T-helper 17 cell (primary cell): ENCODE measurements at places on chromosomes 12 and 14.

- DNase-seq, result no peak
Measured at GRCh38 chr14:75206190-75206589, 29.8 kb upstream of the TMED10 start.

- no peak for DNase-seq
Measured at GRCh38 chr14:101623685-101624444, 62.6 kb downstream of the DIO3 start.

- DNase-seq, result no peak
Measured at GRCh38 chr14:71198687-71199086, 291.4 kb downstream of the PCNX1 start.

DNA sequence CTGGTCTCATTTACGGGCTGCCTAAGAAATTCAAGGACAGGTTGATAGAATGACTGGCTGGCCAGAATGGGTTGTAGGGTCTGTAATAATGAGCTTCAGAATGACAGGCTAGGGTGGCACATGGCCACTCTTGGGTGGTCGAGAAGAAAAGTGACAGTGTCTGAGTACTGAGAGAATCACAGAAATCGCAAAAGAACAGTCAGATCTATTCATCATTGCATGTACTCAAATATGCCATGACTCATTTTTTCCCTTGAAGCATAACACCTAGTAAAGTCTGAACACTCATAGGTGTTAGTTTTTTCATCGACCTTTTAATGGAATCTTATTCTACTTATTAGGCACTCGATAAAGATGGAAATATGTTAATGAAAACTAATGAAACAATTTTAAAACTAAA is 37.8 kb upstream of the SEL1L start:
- DNase-seq, result no peak

DNA sequence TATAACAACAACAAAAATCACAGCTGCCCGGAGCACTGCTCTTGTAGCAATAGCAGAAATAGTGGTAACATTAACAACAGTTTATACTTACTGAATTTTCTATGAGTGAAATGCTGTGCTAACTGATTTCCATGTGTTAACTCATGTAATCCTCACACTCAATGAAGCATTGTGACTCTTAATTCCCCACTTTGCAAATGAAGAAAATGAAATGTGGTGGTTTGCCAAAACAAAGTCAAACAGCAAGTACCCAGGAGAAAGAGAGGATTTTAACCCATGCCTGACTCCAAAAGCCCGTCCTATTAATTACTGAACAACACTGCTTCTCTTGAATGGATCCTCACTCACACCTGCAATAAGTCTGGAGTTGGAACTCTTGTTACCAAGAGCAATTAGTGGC is 123.5 kb downstream of the MED13L start:
- no peak for DNase-seq

GRCh38 chr14:21268617-21269251 is 508 bp downstream of the HNRNPC start:
- no peak for DNase-seq

DNA sequence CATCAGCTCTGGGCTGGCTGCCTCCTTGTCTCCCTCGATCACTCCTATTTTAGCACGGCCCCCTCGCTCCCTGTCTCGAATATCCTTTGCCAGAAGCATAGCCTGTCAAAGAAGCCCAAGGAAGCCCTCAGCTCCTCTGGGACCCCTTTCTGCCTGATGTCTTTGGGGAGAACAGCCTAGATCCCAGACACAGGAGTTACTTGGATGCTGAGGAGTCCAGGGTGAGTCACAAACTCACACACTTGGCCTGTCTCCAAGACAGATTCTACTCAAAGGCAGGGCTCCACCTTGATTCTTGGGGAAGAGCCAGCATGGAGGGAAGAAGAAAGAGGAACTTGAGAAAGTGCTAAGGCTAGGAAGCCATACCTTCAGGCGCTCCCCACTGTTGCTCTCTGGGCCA is 8.1 kb downstream of the AVIL start:
- no peak for DNase-seq

DNA sequence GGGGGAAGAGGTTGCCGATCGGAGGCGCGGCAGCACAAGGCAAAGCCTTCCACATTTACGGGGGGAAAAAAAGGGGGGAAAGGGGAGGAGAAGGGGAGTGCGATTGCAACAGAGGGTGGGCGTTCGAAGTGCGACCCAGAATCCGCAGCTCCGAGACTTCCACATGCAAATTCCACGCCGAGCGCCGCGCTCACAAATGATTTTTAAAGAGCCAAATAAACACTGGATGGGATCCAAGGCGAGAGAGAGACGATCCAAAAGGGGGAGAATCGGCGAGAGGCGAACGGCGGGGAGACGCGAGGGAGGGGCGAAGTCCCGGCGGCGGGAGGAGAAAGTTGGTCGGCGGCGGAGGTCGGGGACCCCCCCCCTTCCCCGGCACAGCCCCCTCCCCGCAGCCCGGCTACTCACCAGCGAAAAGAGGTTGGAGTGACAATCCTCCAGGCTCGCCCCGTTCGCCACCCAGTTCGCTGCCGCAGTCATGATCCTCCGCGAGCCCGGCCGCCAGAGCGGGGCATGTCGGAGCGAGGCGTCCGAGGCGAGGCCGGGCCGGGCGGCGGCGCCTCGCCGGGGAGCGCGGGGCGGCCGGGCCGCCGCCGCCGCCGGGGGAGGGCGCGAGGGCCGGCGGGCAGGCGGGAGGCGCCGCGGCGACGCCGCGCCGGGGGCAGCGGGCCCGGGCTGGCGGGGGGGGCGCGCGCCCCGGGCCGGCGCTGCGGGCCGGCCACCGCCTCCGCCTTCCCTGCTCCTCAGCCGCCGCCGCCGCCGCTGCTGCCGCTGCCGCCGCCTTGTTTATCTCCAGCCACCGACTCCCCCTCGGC is 634 bp downstream of the MED13L start:
- DNase-seq, result peak; percentile 47

DNA sequence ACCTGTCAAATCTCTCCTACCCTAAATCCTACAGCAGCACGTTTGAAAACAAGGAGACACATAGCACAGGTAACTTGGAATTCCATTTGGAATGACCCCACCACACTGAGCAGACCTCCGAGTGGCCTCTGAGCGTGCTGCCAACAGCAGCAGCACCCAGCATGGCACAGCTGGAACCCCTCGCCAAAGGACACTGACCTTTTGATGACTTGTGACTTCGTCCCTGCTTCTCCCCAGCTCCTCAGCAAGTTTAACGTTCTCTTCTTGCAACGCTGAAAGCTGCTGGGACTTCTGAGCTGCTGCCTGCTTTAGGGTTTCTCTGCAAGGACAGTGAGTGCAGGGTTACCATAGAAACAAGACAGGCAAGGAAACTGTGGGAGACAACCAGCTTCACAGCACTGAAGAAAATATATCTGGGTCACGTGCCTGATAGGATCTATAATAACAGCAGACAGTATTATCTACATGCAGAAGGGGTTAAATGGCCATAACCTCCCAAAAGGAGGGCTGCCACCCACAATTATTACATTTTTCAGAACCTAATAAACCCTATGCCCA is 43.3 kb upstream of the VPS33A start:
- no peak for DNase-seq

DNA sequence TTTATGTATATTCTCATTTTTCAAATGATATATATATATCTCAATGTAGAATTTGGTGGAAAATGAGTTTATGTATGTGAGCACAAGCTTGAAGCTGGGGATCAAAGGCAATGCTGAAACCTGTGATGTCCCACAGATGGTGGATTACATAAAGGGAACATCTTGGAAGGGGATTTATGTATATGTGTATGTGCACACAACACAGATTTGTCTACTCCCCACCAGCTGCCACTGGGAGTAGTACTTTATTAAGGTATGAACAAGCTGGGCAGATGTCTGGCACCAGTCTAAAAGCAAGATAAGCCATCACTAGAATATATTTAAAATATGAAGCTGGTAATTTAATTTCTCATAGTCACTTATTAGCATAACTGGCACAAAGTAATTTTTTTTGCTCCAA is 895.6 kb downstream of the SLC6A15 start:
- DNase-seq, result no peak

GRCh38 chr12:118979763-118980406 is 1.5 kb upstream of the SRRM4 start:
- no peak for DNase-seq

DNA sequence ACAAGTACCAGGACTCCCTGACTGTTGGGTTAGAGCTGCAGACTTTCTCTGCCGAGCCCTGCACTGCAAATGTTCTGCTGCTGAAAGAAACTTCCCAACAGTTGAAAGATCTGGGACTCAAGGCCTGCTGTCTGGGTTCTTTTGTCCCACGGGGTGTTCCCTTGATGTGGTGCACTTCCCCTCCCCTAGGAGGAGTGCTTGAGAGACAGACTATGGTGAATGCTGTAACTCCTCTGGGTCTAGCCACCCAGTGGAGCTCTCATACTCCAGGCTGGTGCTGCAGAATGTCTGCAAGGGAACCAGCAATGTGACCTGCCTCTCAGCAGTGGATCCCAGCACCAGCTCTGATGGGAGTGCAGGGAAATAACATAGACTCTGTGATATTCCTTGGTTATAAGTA is 129.2 kb upstream of the SLCO1B1 start:
- DNase-seq, result no peak

- no peak for DNase-seq
Measured at GRCh38 chr12:20211981-20212421, 156.3 kb upstream of the PDE3A start.

DNA sequence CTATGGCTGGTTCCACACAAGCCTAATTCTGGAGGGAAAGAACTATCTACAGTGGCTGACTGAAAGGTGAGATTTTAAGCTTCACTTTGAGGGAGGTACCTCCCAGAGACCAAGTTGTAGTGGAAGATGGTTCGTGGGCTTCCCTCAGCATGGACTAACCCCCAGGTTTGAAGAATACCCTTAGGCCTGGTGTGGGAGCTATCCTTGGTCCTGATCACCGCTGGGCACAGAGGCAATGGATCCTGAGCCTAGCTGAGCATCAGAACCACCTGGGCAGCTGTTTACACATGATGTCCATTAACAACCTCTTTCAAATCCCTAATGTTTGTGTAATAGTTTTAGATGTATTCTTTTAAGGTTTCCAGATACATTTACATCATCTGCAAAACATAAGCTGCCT is 10.3 kb downstream of the DAO start:
- DNase-seq, result no peak

- no peak for DNase-seq
Measured at GRCh38 chr14:102292441-102292840, 12.5 kb downstream of the MOK start.

GRCh38 chr12:108814462-108815211 is 42.7 kb downstream of the SSH1 start:
- no peak for DNase-seq

DNA sequence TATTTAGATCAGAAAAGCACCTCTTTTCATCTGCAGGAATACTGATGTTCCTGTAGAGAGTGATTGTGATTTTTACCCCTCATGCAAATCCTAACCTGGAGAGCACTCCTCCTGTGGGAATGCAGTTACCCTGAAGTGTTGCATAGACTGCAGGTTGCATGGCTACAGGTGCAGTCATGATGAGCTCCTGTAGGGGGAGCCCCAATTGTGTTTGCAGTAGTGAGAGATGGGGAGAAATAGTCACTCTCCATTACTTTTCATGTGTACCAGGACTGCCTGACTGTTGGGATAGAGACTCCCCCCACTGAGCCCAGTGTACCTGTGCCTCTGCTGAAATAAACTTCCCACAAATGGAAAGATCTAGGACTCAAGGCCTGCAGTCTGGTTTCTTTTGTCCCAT is 1086.5 kb downstream of the SLC6A15 start:
- DNase-seq, result no peak

DNA sequence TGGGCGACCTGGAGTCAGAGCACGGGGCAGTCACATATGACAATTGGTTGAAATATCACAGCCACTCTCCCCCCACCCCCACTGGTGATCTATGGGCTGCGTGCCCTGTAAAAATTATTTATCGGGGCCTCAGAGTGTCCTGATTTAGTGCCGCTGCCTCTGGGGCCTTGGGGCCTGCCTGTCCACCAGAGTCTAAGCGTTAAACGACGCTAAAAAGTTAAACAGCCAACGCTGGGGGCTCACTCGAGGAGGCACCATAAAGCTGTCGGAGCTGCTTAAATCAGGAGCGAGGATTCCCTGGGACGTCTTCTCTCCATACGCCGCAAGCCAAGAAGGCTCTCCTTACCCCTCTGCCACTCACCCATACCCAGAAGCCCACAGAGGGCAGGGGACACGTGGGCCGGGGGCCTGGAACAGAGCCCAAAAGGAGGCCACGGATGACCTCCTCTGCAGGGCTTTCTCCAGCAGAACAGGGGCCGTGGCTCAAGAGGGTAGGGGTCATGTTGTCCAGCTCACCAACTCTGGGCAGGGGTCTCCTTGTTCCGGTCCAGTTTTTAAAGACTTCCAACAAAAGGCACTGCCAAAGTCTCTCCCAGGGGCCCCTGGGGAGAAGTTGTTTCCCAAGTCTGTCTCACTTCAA is 42.2 kb downstream of the SMUG1 start:
- DNase-seq, result no peak

DNA sequence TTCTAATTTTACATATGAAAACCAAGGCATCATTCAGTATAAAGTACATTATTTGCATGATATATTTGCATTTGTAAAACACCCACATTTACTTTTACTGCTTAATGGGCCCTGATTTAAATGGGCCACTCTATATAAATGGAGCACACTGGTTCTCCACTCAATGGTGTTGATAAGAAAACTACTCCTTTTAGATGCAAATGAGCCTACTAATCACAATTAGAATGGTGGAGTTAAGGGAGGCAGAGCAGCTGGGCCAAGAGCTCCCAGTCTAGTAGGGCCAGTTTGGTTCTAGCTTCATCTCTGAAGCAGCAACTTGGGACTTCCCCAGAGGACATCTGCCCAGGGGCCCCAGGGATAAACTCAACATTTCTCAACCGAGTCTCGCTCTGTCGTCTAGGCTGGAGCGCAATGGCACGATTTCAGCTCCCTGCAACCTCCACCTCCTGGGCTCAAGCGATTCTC is 120.7 kb downstream of the FOXN3 start:
- DNase-seq, result no peak

DNA sequence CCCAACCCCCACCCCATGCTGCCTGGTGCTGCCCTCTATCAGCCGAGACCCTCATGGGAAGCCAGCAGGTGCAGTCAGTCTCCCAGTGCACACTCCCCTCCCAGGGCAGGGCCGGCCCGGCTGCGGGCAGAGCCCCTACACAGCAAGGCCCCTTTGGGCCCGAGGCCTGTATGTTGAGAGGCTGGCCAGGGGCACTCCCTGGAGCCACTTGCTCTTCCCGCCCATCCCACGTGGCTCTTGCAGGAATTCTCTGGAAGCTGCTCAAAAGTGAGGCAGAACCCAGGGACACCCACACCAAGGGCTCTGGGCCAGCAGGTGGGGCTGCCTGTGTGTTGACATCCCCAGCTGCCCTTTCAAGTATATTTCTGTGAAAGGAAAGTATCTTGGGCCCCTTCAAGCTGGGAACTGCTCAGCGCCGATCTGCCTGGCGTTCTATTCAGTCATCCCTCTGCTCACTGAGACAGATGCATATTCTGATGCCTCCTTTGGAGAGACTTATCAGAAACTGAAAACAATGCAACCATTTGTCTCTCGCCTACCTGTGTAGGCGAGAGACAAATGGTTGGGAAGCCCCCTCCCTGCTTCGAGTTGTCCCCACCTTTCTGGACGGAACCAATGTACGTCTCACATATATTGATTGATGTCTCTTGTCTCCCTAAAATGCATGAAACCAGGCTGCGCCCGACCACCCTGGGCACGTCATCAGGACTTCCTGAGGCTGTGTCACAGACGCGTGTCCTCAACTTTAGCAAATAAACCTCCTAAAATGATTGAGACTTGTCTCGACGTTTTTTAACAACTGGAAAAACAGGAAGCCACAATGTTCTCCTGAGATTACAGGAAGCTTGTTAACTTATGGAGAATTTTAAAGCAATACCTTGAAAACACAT is 6.0 kb downstream of the GPR132 start:
- DNase-seq, result no peak
